Ammon's horn (tissue), 1 donor: ENCODE measurements at places on chromosomes 11 and 22.
A peak's percentile ranks its signal among the peaks of the same experiment; 100 is the strongest.

DNA sequence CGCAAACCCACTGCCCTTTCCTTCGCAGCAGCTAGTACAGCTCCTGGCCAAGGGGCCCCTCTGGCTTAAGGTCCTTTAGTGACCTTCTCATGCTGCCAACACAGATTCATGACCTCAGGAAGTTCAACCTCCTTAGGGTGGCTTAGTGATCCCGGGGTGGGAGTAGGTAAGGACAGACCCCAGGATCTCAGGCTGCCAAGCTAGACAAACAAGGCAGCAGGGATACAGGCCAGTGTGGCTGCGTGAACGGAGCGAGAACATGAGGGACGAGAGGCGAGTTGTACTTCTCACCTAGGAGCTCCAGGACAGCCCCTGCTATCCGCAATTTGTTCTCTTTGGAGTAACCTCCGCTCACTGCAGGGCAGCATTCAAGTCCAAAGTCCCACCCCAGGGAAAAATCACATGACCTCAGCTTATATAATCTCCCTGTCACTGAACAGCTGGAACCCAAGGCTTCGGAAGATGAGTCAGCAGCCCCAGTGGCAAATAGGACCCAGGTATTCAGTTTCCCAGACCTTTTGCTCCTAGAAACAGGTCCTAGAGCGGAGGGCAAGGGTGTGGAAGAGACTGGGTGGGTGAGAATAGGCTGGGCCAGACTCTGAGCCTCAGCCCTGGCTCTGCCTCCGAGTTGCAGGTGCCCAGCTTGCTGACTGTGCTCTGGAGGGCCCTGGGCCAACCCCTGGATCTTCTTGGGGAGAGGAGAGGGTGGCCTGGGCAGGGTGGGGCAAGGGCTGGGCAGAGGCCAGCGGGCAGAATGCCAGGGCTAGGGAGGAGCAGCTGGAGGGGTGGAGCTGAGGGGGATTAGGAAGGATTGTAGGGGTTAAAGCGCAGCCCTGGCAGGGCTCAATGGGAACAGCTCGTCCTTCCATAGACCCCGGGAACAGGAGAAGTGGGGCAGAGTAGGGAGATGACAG, 13.1 kb downstream of the USP2 start:
- DNase-seq: no peak

DNA sequence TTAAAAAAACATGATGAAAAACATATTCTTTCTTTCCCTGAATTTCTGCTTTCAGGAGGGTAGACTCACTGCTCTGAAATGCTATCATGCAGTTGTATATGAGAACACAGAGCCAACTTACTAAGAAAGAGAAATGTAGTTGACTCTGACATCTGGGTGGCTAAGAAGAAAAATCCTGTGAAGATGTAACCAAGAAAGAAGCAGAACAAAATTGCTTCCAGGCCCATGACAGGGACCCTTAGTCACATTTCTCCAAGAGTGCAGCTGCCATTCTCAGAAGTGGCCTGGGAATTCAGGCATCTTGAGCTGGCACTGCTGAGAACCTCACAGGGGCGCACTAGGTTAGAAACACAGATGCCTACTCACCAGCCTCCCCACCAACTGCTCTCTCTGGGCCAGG, 73.6 kb downstream of the RPL27A start:
- no peak for DNase-seq

- DNase-seq: no peak
Measured at GRCh38 chr11:60208951-60209350, 26.1 kb upstream of the MS4A6A start.

- no peak for DNase-seq
Measured at GRCh38 chr22:39215426-39216142, 29.2 kb downstream of the PDGFB start.

GRCh38 chr11:70194792-70195791, 8.0 kb upstream of the FADD start:
- DNase-seq: no peak

- DNase-seq: no peak
Measured at GRCh38 chr11:127616158-127616557, 615.6 kb upstream of the KIRREL3 start.

- no peak for DNase-seq
Measured at GRCh38 chr11:95547976-95548375, 241.6 kb downstream of the FAM76B start.

DNA sequence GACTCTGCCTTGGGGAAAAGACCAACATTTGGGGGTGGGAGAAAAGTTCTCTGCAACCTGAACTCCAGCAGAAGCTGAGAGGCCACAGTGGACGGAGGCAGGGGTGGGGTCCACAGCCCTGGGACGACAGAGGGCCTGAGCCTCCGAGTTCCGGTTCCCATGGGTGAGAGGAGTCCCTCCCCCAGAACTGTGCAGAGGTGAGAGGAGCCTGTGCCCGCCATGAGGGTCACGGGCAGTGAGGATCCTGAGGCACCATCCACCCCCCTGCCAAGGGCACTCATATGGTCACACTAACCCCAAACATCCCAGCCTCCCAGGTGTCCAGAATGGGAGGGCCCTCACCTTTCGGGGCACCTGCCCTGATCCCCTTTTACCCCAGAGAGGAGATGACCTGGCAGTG, 30.5 kb downstream of the KIAA0930 start:
- DNase-seq: no peak

GRCh38 chr22:23231471-23232093, 51.3 kb downstream of the BCR start:
- DNase-seq: no peak

DNA sequence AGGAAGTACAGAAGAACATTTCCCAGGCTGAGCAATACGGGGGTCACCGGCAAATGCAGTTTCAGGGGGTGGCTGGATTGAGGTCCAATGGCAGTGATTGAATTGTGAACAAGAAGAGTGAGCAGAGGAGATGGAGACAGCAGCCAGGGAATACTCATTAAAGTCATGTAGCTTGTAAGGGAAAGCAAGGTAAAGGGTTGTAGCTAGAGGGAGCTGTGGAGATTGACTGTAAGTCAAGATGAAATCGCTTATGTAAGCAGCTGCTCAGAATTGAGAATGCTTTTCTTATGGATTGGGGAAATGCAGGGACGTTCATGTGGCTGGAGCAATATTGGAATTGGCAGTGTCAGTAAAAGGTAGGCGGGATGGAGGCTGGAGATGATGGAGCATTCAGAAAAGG, 111.4 kb upstream of the TBCEL start:
- peak; percentile 74 for DNase-seq

- DNase-seq: no peak
Measured at GRCh38 chr11:2580061-2580421, 119.8 kb downstream of the KCNQ1OT1 start.

GRCh38 chr11:117483372-117483771, 155.7 kb downstream of the CEP164 start:
- no peak for DNase-seq
